T-helper 9 cell (primary cell): ENCODE measurements at places on chromosomes 12 and 14.

GRCh38 chr14:89870316-89870715 is 84.2 kb downstream of the EFCAB11 start:
- no peak for DNase-seq

GRCh38 chr14:78455896-78456435 is 285.8 kb downstream of the NRXN3 start:
- DNase-seq: no peak

DNA sequence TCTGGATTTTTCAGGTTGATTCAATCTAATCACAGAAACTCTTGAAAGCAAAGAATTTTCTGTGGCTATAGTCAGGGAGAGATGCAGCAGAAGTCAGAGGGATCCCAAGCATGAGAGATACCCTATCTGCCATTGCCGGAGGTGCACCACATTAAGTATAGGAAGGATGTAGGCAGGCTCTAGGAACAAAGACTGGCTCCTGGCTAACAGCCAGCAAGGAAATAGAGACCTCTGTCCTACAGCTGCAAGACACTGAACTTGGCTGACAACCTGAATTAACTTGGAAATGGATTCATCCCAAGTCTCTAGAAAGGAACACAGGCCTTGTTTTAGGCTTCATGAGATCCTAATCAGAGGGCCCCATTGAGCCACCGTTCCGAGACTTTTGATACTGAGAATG is 364.9 kb upstream of the FLRT2 start:
- DNase-seq: no peak

DNA sequence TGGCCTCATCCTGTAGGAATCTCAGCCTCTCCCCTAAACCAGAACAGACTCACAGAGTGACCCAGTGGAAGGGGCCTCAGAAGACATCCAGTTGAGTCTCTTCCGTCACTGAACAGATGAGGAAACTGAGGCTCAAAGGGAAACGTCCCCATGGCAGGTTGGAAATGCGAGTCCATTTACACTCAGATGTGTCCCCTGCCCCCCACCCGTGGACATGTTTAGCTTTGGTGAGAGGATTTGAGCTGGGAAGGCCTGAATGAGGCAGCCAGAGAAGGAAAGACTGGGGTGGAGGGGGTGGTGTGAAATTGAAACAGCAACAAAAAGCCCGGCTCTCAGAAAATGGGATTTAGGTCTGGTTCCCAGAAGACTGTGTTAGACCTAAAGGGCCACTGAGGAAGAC is 1.7 kb downstream of the FAIM2 start:
- DNase-seq: no peak

GRCh38 chr12:107122452-107122958 is 29.2 kb upstream of the CRY1 start:
- no peak for DNase-seq

GRCh38 chr12:108784270-108784669 is 53.0 kb upstream of the CORO1C start:
- no peak for DNase-seq

DNA sequence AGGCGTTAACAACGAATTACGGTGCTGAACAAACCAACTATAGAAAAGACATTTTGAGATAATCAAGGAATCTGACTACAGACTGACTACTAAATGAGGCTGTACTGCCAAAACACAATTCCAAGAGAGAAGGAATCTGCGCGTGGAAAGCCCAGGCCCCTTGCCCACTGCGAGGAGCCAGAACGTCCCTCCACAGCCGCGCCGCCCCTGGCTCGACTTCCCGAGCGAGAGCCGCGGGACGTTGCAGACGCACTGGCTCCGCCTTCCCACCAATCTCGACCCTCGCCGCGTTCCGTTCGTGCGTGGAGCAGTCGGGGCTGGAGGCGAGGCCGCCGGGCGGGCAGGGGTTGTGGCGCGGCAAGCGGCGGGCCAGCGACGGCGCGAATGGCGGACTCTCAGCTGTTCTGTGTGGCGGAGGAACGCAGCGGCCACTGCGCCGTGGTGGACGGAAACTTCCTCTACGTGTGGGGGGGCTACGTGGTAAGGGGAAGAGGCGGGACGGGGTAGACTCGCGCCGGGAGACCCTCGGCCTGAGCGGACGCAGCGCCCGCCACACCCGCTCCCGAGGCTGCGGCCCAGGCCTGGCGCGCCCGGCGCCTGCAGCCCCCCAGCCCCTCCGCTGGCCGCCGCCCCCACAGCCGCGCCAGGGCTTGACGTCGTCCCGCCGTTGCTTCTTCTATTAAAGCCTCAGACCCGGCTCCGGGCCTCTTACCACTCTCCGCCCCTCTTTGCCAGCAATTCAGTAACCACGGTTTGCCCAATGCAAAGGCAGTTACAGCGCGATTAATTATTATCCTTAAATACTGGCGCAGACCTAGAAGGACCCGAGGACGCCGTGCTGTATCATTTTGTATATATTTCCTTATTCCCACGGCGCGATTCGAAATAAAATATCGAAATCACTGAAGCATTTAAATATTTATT is at the start of gene KLHDC1:
KLHDC1 (plus strand) TSS at position 310 of the 924 bp plus-strand sequence; CDS start at position 385, 75 bp downstream.
- peak; percentile 75 for DNase-seq

- DNase-seq: no peak
Measured at GRCh38 chr12:45994736-45995135, 4.4 kb upstream of the SCAF11 start.

- DNase-seq: no peak
Measured at GRCh38 chr12:87756111-87756510, 273.1 kb downstream of the C12orf50 start.

GRCh38 chr12:92432724-92433441 is 269.9 kb upstream of the PLEKHG7 start:
- DNase-seq: no peak

DNA sequence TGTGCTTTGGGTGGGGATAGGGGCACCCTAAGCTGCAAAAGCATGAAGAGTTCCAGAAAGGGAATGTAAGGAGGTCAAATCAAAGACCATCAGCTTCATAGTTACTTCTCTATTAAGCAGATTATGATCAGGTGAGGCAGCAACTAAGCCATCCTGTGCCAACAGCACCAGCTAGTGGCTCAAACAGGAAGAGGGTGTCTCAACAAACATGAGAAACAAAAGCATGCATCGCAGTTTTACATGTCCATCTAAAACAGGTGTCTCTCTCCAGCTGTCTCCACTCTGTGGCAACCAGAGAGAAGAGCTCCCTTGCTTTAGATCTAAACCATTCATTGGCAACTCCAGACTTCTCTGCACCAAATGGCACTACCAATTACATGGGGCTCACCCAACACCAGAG is 52.9 kb downstream of the ACTN1 start:
- DNase-seq: no peak

DNA sequence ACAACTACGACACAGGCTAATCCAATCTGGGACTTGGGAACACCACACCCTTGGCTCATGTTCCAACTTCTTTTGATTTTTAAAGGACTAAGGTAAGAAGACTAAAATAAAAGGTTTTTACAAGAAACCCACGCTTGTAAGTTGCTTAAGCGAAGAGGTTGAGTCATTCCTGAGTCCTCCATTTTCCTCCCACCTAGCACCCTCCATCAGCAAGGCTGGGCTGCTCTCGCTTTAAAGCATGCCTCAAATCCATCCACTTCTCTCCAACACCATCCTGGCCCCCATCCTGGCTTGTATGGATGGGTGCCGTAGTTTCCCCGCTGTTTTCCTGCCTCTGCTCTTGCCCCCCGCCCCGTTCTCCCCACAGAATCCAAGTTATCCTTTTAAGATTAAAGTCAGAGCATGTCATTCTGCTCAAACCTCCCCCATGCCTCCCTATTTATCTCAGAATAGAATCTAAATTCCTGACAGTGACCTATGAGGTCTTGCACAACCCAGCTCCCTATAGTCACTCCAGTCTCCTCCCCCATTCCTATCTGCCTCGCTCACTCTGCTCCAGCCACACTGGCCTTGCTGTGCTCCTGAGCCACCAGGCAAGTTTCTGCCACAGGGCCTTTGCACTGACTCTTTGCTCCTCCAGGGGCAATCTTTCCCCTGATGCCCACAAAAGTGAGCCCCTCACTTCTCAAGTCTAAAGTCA is 34.5 kb downstream of the SCARB1 start:
- no peak for DNase-seq

DNA sequence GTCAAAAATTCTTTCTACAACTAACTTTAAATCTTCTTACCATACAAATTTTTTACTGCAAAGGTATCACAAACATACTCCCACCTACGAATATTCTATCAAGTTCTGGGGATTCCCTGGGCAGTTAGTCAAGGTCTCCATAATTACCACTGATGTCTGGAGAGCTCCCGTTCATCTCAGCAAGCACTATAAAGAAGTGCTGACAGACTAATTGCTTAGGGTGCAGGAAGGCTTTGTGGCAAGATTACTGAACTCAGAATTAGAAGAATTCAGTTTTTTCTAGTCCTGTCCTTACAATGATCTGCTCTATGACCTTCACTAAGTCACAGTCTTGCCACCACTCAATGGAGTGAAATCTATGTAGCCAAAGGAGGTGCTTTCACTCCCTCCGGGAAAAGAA is 61.5 kb downstream of the DUSP16 start:
- DNase-seq: no peak

DNA sequence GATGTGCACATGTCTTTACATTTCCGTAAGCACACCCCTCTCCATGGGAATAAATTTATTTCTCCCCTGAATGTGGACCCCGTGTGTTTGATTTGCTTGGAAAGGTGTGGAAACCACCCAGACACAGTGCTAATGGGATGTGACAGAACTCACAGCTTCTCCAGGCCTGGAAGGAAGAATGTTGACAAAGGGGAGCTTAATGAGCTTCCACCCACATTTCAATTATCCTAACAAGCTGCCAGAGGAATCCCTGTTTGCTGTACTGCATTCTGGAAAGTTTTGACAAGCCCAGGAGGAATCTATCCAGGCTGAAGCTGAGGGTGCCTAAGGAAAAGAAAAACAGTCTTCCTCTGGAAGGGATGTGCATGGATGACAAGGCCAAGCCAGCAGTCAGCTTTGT is 51.2 kb upstream of the CCDC60 start:
- no peak for DNase-seq
